CD4-positive, alpha-beta T cell treated with Interleukin-17A for 1 hour (primary cell): ENCODE measurements at places on chromosomes 1 and 21.
A peak's percentile ranks its signal among the peaks of the same experiment; 100 is the strongest.

GRCh38 chr1:231165371-231165770, 3.5 kb downstream of the TRIM67 start:
- DNase-seq, result no peak

DNA sequence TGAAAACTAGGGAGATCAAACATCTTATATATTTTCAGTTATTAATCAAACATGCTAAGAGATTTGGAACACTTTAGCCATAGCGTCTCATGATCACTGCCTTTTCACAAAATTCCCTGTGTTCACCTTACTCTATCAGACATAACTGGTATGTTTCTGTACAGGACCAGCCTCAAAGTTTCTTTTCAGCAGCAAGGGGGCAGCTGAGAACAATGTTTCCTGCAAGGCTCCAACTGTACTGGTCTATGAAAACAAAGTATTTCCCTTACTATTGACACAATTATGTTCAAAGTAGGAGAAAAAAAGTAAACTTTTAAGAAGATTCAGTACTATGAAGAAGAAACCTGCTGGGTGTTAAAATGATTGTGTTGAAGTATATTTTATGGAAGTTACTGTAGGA, 98.5 kb downstream of the ATF6 start:
- DNase-seq, result peak; percentile 23

GRCh38 chr1:76073481-76073880, 1.1 kb upstream of the ST6GALNAC3 start:
- no peak for DNase-seq

GRCh38 chr1:55547405-55547804, 332.2 kb upstream of the USP24 start:
- no peak for DNase-seq

- DNase-seq, result no peak
Observed at GRCh38 chr1:193256019-193256418, 69.6 kb upstream of the B3GALT2 start.

- peak; percentile 37 for DNase-seq
Observed at GRCh38 chr1:41381692-41382479, 20.7 kb downstream of the FOXO6 start.

DNA sequence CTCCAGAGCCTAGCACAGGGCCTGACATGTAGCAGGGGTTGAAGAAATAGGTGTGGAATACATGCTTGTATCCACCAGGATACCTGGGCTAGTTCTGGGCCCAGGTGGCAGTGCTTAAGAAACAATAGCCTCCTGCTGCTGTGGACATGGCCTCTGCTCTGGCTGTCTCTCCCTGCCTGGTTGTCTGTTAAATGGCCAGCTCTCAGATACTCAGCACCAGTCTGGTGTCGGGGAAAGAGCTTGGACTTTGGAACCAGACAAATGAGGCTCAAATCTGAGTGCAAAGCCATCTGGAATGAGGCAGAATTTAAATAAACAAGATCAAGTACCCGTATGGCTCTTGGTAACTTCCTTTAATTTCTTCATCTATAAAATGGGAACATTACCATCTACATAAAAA, 31.5 kb downstream of the SESN2 start:
- DNase-seq, result no peak

GRCh38 chr1:29208442-29208841, 22.3 kb downstream of the MECR start:
- no peak for DNase-seq

GRCh38 chr1:218813237-218813636, 360.4 kb upstream of the LYPLAL1 start:
- no peak for DNase-seq
